ENCODE measurements at places on chromosomes 7 and 10.

GRCh38 chr7:156765901-156766656 is 125.5 kb downstream of the RNF32 start:
- DNase-seq, result no peak

DNA sequence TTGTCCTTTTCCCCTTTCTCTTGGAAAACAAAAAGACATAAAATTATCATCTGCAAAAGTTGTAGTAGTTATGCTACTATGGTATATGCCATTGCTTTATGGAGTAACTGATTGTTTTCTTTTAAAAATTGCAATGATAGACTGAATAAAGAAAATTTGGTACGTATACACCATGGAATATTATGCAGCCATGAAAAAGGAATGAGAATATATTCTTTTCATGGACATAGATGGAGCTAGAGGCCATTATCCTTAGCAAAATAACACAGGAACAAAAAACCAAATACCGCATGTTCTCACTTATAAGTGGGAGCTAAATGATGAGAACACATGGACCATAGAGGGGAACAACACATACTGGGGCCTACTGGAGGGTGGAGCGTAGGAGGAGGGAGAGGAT is 538.8 kb downstream of the PLXDC2 start:
- DNase-seq, result no peak

DNA sequence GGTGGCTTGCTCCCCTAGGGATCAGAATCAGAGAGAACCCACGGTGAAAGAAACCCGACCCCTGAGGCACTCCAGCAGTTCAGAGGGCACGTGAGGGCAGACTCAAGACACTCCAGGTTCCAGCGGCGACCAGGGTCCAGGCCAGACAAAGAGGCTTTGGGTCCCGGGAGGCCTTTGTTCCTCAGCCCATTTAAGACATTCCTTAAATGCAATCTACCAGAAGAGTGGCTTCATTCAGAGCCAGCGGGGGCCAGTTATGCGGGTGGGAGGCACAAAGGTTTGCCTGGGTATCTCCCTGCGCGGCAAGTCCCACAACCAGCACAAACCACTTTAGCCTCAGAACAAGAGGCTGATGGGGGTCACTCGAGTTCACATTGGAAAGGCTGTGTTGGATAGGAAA is 53.6 kb downstream of the AFAP1L2 start:
- no peak for DNase-seq

DNA sequence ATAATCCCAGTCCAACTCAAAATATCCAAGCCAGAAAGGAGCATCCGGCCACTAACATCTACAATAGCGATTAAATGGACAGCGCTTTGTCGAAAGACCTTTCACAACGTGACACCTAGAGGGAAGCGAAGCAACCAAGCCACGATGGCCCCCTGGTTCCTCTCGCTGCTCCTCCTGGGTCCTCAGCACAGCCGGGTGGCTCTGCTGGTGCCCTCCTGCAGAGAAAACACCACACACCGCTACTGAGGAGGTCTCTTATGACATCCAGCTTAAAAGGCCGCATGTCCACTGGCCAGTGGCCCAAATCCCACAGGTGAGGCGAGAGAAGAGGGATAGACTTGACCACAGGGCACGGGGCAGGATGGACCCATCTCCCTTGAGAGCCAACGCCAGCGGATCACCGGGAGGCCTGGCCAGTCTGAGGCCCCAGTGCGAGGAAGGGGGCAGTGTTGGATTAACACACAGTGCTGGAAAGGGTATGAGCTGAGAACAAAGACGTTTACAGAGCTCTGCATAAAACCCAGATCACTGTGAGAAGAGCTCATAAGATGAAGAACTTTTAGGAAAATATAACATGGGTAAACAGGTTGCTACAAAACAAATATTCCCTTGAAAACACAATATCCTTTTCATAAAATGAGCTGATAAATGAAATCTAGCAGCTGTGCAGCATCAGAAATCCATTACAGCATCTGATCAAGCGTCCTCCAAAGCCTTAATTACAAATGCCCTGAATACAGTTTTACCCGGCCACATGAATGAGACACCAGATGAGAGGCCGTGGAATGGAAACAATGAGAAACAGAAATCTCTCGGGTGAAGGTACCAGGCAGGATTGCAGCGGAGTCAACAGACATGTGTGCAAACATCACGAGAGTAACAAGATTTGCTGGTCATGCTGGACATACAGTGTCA is 236.7 kb downstream of the DIP2C start:
- no peak for DNase-seq

Measured in testis (tissue), 5 donors.